ENCODE measurements at places on chromosomes 3 and 15. TPM values are rescaled to one million over a fixed set of nuclear protein-coding genes. Genes with fewer than 3 reads are reported as not detected.
A peak's percentile ranks its signal among the peaks of the same experiment; 100 is the strongest.

GRCh38 chr3:144466114-144466513, 494.5 kb downstream of the DIPK2A start:
- no peak for DNase-seq

DNA sequence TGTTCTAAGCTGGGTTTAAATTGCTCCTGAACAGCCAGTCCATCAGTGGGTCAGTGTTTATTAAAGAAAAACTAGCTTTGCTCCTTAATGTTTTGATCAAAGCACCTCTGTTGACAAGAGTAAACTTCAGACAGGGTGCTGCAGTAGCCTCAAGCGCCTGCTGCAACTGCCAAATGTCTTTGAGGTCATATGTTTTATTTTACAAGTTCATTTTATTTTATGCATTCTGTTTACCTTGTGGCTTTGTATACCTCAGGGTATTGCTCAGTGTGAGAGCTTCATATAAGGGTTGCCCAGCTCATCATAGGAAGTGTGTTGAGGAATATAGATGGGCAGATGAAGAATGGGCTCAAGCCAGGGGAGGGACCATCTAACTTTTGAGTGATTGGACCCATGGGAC, 8.5 kb downstream of the MYZAP start:
- DNase-seq, result no peak

The GOLGA8R gene
- 0.90 TPM for total RNA-seq

The CACNA1D gene
- 0.85 TPM for total RNA-seq

GRCh38 chr15:101014921-101015841, 96.0 kb downstream of the LRRK1 start:
- DNase-seq, result peak; percentile 77

The GABRG3 gene
- total RNA-seq, result not detected

DNA sequence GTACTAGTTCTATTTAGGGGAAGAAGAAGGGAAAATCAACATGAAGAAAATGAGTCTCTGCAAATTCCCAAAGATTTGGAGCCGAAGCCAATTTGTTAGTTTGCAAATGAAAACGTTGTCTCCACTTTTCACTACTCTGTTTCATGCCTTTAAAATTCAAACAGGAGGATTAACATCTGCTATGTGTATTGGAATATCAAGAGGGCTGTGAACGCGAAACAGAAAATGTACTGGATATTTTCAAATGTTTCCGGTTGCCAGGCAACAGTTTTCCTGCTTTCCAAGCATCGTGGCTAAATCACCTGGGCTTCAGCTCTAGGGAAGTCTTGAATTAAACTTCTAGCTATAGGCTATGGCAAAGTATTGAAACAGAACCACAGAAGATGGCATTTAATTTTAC, 172.8 kb downstream of the KCNMB2 start:
- DNase-seq, result no peak

- DNase-seq, result peak; percentile 51
Measured at GRCh38 chr3:14539742-14540491, at the start of gene GRIP2. TSS of gene GRIP2 (minus strand) at chr3:14540342. CDS start at chr3:14540308, 34 bp downstream.

DNA sequence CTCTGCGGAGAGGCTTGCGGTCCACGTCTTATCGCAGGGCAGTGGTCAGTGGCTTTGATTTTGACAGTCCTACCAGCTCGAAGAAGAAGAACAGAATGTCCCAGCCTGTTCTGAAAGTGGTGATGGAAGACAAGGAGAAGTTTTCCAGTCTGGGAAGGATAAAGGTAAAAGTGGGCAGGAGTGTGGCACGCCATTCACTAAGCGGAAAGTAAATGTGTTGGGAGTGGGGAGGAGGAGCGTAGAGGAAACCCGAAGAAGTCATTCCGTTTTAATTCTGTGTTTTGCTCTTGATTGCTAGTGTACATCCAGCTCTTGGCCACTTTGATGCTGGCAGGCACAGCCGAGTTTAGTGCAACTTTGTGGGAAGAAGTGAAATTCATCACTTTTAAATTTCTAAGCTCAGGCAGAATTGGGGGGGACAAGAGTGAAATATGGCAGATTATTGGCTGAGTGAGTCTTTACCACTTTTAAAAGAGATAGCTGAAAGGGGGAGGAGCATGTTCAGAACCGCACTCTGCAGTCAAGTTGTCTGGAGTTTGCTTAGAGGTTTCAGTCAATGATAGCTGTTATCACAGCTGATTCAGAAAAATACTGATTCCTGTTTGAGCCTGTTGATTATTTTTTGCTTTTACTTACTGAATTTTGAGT, 1.8 kb downstream of the ARHGEF26 start:
- peak; percentile 48 for DNase-seq

- peak; percentile 14 for DNase-seq
Measured at GRCh38 chr3:69212411-69213160, 90.2 kb upstream of the LMOD3 start.

The GHSR gene
- total RNA-seq, result not detected

The XXYLT1 gene
- total RNA-seq, result 53.9 TPM

The GNAT1 gene
- total RNA-seq, result not detected

DNA sequence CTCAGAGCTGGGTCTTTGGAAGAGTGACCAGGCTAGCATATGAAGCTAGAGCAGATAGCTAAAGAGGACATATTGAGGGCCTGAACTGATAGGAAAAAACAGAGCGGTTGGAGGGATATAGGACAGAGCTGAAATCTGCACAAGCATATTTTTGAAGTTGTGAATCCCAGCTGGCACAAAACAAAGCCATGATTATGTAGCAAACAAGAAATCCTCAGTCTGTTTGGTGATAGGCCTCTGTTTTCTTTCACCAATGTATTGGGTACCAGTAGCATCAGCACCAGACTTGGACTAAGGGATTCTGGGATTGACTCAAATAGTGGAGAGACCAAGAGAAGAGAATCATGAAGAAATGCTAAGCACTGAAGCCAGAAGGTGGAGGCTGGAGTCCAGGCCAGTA, 151.0 kb downstream of the FAM43A start:
- no peak for DNase-seq

DNA sequence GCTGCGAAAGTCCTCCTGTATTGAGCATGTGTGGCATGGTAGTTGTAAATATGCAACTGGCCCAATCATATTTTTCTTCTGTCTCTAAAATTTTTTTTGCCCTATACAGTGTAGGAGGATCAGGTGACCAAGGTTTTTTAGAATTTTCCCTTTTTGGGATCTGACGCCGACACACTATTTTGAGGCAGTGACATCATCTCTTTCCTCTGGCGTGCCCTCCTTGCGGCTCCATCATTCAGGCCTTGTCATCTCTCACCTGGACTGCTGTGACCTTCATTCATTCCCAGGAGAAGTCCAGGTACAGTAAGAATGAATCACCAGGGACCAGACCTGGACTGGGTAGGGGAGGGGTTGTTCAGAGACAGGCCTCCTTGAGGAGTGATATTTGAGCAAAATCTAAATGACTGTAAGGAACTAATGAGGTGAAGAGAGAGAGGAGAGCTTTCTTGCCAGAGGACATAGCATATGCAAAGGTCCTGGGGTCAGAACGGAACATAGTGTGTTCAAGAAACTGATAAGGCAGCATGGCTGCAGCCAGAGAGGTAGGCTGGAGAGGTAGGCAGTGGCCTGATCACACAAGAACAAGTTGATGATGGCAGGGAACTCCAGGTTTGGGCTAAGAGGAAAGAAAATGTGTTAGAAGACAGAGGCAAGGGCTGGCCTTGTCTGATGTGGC, 38.7 kb downstream of the ARNT2 start:
- DNase-seq, result no peak

GRCh38 chr3:11818033-11818432, 28.7 kb downstream of the TAMM41 start:
- no peak for DNase-seq

GRCh38 chr3:4751502-4752101, 227.6 kb upstream of the BHLHE40 start:
- DNase-seq, result peak; percentile 55

DNA sequence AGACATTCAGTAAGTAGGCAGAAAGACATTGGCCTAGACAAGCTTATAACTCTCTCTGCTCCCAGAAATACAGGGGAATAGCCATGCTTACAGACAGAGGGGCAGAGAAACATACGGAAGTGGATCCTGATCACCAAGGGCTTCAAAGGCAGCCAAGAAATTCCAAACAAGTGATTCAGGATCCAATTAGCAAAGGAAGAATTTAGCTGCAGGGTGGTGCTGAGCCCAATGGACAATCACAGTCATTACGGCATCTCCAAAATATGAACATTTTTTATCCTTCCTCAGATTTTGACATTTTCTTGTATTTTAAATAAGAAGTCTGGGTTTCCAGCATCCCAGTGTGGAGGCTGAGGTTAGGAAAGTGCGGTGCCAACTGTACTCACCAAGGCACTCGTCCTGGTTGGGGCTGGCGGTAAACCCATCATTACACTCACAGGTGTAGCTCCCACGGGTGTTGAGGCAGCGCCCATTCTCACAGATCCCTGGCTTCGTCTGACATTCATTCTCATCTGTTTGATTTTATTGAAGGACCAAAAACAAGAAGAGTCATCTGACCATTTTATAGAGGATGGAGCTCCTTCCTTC, 96.8 kb downstream of the DUT start:
- peak; percentile 42 for DNase-seq

DNA sequence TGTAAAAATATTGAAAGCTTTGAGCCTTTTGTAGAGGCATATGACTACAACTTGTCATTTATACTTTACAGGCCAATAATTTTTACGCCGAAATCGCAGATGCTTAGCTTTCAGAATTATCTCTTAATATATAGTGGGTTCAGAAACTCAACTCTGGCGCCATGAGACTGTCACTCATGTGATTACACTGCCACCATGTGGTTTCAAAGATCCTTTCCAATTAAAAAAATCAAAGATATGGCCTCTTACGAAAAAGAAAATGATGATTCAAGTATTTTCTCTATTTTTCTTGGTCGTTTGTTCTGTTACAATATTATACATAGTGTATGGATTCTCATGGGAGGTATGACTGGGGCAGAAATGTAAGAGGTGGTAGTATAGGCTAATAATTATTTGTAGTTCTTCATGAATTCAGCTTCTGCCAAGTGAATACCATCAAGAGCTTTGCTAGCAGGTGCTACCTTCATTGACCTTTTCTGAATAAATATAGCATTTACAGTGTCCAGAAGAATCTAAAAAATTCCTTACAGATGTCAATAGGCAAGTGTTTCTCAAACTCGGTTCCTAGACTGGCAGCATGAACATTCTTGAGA, 751.7 kb upstream of the GOLIM4 start:
- peak; percentile 53 for DNase-seq

GRCh38 chr15:50148362-50148963, 29.4 kb upstream of the ATP8B4 start:
- DNase-seq, result peak; percentile 92

GRCh38 chr3:160948273-160948672, 156.9 kb downstream of the B3GALNT1 start:
- no peak for DNase-seq

DNA sequence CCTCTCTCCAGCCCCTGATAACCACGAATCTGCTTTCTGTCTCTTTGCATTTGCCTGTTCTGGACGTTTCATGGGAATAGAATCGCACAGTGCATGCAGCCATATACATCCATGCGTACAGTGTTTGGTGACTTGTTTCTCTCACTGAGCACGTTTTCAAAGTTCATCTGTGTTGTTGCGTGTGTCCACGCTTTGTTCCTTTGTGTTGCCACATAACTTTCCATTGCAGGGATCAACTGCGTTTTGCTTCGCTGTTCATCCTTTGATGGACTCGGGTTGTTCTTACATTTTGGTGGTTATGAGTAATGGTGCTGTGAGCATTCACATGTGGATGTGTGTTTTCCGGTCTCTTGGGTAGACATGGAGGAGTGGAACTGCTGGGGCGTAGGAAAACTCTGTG, 56.4 kb upstream of the TAMM41 start:
- DNase-seq, result no peak

The GDPGP1 gene
- total RNA-seq, result 5.2 TPM

DNA sequence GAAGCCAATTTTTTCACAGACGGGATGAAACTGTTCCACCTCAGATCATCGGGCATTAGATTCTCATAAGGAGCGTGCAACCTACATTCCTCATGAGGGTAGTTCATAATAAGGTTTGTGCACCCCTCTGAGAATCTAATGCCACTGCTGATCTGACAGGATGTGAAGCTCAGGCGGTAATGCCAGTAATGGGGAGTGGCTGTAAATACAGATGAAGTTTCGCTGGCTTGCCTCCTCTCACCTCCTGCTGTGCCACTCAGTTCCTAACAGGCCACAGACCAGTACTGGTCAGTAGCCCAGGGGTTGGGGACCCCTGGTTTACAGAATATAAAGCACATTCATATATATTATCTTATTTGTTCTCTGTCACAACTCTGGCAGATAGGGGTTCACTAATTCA, 2.1 kb upstream of the LIMD1 start:
- DNase-seq, result no peak

GRCh38 chr3:127409421-127410136, 121.7 kb upstream of the PRR20G start:
- no peak for DNase-seq

GRCh38 chr15:100806157-100806556, 73.5 kb upstream of the ALDH1A3 start:
- no peak for DNase-seq

DNA sequence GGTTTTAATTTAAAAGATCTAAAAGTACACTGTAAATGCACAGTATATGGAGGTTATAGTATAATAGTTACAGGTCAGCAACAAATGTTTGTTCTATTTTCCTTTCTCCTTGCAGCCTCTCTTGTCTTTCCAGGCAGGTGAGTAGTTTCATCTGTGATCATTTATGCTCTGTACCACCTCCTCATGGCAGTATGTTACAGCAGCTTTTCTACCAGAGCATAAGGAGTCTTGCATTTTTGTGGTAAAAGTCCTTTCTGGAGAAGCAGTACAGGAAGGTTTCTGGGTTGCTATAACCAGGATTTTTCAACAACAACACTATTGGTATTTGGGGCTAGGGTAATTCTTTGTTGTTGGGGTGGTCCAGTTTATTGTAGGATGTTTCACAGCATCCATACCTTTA, 59.5 kb downstream of the ZNF609 start:
- DNase-seq, result no peak

The HTR3E gene
- not detected for total RNA-seq

DNA sequence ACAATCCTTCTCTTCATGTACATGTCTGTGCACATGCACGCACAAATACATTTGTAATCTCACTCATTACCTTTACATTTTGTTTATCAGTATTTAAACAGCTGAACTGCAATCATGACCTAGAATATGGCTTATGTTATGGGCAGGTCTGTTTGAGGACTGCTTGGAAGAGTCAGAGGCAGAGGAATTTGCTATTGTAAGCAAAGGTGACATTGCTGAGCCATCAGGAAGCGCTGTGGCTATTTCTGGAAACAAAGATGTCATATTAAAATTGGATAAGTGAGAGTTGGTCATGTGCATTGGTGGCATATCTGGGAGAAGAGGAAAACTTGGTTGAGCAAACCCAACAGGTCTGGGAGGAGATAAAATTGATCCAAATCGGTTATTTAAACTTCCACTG, 41.6 kb downstream of the USF3 start:
- DNase-seq, result no peak

DNA sequence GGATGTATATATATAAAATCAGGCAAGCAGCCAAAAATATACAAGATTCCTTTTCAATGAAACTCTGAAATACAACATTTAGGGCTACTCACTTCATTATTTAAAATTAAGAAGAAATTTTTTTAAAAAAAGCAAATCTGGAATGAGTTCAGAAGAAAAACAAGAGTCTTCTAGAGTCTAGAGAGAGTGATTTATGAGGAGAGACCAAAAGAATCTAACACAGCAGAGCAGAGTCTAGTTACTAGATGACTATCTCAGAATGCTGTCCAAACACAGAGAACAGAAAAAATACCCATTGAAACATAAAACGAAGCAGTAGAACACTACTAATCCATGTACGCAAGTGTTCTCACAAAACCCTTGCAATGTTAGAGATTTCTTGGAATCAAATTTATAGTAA, 275.2 kb upstream of the CBLB start:
- DNase-seq, result no peak

- peak; percentile 18 for DNase-seq
Measured at GRCh38 chr3:138148503-138148902, 16.3 kb upstream of the A4GNT start.
